Pancreas (tissue), 10 donors: ENCODE measurements at places on chromosomes 16 and 17. TPM values are rescaled to one million over a fixed set of nuclear protein-coding genes. Genes with fewer than 3 reads are reported as not detected.

- H3K4me3 ChIP-seq, result no peak overlapping the region
- no peaks in the 10 kb centered on the region for H3K36me3 ChIP-seq
- no peaks in the 10 kb centered on the region for H3K4me1 ChIP-seq
- no peak for DNase-seq
- no peak overlapping the region for H3K27ac ChIP-seq
- H3K27me3 ChIP-seq, result no peaks in the 10 kb centered on the region
Measured at GRCh38 chr16:86304868-86305267, 205.5 kb upstream of the FOXF1 start.

DNA sequence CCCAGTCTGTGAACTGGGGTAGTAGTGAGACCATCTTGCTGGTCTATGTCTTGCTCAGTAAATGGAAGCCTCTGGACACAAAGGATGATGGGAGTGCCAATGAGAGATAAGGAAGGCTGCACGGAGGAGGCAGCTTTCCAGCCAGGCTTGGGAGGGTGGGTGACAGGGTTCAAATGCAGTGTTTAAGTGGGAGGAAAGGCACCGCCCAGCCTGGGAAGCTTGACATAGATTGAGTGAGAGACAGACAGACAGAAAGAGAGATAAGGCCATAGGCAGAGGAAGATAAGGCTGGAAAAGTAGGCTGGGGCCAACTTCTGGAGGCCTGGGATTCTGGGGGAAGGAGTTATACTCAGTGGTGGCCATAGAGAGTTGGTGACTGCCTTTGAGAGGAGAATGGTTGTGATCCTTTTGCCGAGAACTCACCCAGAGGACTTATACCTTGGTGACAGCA, 7.2 kb upstream of the COL1A1 start:
- no peak overlapping the region for H3K4me3 ChIP-seq
- no peaks in the 10 kb centered on the region for H3K4me1 ChIP-seq
- no peak overlapping the region for H3K27ac ChIP-seq
- no peak for DNase-seq
- no peaks in the 10 kb centered on the region for H3K27me3 ChIP-seq
- no peaks in the 10 kb centered on the region for H3K36me3 ChIP-seq

DNA sequence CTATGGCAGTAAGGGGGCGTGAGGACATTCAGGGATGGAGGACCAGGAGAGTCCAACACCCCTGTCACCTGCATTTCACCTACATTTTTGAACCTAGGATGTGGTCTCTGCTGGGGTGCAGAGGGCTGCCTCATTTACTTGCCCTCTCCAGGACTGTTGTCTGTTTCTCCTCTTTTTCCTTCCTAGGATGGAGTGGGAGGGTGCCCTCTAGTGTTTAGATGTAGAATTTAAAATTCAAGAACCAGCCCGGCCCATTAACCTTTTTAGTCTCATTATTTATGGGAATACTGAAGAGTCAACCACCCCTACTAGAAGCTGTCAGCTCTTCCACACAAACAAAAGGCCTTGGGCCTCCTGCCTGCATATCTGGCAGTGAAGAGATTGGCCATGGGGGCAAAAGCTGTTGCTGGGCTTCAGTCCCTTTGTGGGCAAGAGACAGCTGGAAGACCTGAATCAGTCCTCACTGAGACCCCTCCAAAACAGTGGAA, 2.5 kb upstream of the STARD3 start:
- no peaks in the 10 kb centered on the region for H3K27me3 ChIP-seq
- H3K4me3 ChIP-seq, result no peak overlapping the region
- H3K36me3 ChIP-seq, result no peaks in the 10 kb centered on the region
- peaks cover 14% of the 10 kb centered on the region for H3K4me1 ChIP-seq

GRCh38 chr17:40485851-40486521, 15.4 kb downstream of the TNS4 start:
- no peak overlapping the region for H3K27ac ChIP-seq
- H3K4me3 ChIP-seq, result no peak overlapping the region
- peaks cover 3% of the 10 kb centered on the region for H3K4me1 ChIP-seq
- no peaks in the 10 kb centered on the region for H3K27me3 ChIP-seq
- no peak for DNase-seq

GRCh38 chr17:38663125-38663751, 11.5 kb downstream of the EPOP start:
- no peaks in the 10 kb centered on the region for H3K36me3 ChIP-seq
- no peaks in the 10 kb centered on the region for H3K27me3 ChIP-seq
- H3K27ac ChIP-seq, result no peak overlapping the region
- peak; percentile 79 for DNase-seq
- H3K4me1 ChIP-seq, result peaks cover under 1% of the 10 kb centered on the region

GRCh38 chr17:62617894-62618472, 9.5 kb upstream of the MRC2 start:
- no peaks in the 10 kb centered on the region for H3K27me3 ChIP-seq
- no peaks in the 10 kb centered on the region for H3K36me3 ChIP-seq
- DNase-seq, result no peak
- H3K27ac ChIP-seq, result no peak overlapping the region

ITPRIPL2 gene
- total RNA-seq, result 29.0 TPM

KRT27 gene
- total RNA-seq, result not detected
